Effector memory CD8-positive, alpha-beta T cell (primary cell): ENCODE measurements at places on chromosomes 2 and 18.

GRCh38 chr2:120423167-120423943 lies 77.4 kb downstream of the INHBB start:
- DNase-seq: no peak

GRCh38 chr18:34901299-34901698 lies 139.9 kb upstream of the MAPRE2 start:
- no peak for DNase-seq

DNA sequence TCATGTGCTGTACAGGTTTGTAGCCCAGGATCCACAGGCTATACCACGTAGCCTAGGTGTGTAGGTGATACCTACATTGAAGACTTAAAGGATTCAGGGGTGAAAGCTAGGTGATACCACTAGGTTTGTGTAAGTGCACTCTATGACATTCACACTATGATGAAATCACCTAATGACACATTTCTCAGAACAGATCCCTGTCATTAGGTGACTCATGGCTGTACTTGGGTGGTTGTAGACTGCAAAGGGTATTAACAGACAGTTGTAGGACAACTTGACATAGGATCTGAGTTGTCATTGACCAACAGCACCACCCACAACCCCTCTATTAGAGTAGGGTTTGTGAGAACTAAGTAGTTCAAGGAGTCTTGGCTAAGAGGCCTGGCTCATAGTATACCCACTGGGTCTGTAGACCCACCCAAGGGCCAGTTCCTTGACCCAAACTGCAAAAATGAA lies 27.7 kb upstream of the SMCHD1 start:
- DNase-seq: no peak

DNA sequence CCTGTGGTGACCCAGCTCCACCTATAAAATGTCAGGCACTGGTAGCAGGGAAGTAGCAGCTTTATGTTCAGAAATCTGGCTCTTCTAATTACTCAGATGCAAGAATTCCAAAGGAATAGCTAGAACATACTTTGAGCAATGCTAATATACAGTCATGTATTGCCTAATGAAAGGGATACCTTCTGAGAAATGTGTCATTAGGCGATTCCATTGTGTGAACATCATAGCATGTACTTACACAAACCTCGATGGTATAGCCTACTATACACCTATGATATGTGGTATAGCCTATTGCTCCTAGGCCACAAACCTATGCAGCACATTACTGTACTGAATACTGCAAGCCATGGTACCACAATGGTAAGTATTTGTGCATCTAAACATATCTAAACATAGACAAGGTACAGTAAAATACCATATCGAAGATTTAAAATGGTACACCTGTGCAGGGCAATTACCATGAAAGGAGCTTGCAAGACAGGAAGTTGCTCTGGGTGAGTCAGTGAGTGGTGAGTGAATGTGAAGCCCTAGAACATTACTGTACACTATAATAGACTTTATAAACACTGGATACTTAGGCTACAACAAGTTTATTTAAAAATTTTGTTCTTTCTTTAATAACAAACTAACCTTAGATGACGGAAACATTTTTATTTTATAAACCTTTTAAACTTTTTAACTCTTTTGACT lies 50.3 kb upstream of the ETAA1 start:
- DNase-seq: no peak

DNA sequence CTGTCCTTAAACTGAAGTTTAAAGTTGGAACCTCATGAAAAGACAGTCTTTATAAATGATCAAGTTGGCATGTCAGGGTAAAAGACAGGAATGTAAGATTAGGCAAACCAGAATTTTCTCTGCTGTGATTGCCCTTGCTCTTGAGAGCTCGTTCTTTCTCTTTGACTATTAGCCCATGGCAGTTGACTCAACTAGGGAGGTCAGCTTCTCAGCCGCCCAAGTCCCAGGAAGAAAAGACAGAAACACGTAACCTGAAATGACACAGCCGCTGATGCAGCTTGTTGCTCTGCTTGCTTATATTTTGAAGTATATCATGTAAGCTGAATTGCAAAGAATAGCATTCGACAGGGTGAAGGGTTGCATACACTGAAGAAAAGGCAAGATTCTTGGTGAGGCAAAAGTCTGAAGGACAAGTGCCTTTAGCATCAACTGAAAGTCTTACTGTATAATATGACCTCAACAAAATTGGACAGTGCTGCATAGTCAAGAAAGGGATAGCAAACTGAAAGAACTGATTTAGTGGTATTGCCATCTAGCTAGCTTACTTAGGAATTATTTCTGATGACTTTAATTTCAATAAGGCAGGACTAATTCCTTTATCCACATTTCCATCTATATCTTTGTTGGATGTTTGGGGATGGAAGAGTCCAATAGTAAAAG lies 54.7 kb downstream of the ARHGAP15 start:
- DNase-seq: no peak

DNA sequence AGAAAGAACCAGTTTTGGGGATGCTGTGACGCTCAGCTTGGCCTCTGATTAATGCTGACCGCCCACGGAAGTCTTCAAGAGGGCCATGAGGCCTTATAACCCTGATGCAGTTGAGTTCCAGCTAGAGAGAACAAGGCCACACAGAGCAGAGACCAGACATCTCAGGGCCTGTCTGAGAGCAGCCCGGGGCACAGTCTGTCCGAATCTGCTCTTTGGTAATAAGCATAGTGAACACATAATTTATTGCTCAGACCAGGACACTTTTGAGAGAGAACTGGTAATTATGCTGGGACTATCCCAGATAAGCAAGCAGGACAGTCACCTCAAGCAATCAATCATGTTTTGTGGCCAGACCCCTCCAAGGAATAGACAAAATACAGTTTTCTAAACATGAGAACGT lies 68.5 kb downstream of the STPG4 start:
- no peak for DNase-seq

DNA sequence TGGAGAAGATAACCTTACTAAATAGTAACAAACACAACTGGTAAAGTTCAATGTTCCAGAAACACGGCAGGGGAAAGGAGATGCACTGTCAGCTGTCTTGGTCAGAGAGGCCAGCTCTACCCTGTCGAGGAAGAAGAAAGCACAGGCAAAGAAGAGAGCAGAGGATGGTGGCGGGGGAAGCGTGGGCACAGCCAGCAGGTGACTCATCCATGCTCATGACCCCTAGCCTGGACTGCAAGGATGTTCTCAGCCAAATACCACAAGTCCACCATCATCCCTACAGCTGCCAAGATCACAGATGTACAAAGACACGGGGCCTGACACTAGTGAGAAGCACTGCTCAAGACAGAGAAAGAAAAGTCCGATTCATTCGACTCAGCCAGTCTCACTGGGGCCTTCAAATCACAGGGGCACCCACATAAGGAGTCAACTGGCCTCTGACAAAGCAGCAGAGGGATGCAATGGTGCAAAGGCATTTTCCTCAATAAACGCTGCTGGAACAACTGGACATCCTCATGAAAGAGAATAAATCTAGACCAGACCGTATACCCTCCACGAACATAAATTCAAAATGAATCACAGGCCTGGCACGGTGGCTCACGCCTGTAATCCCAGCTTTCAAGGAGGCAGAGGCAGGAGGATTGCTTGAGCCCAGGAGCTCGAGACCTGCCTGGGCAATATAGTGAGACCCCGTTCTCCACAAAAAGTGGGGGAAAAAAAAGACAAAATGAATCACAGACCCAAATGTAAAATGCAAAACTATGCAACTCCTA lies 5.6 kb downstream of the DTYMK start:
- no peak for DNase-seq

GRCh38 chr2:72916743-72917137 lies 579 bp upstream of the EMX1 start:
- DNase-seq: no peak

GRCh38 chr2:222930862-222931261 lies 70.0 kb downstream of the ACSL3 start:
- no peak for DNase-seq

DNA sequence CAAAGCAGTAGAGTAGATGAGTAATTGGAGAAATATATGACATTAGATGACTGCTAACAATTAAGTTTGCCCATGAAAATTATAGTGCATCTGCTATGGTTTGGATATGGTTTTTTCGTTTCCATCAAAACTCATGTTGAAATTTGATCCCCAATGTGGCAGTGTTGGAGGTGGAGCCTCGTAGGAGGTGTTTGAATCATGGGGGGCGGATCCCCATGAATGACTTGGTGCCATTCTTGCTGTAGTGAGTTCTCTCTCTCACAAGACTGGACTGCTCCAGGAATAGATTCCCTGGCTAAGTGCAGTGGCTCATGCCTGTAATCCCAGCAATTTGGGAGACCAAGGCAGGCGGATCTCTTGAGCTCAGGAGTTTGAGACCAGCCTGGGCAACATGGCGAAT lies 9.7 kb upstream of the CUL3 start:
- DNase-seq: no peak

- no peak for DNase-seq
Observed at GRCh38 chr2:144595686-144596072, 75.8 kb upstream of the ZEB2 start.

DNA sequence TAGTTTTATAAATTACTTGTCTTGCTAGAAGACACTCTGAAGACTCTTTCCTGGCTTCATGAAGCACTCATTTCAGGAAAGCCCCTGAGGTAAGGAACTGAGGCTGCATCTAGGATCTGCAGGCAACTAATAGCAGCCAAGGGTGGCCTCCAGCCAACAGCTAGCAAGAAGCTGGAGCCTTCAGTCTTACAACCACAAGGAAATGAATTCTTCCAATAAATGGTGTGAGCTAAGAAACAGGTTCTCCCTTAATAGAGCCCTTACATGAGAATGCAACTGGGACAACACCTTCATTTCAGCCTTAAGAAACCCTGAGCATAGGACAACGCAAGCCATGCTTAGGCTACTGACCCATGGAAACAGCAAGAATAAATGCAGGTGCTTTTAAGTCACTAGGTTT lies 254.6 kb upstream of the RBBP8 start:
- no peak for DNase-seq

GRCh38 chr2:210302326-210302725 lies 12.6 kb downstream of the MYL1 start:
- DNase-seq: no peak
